Stimulated activated CD4-positive, alpha-beta T cell treated with anti-CD3 and anti-CD28 coated beads, Interleukin-12 subunit alpha, Interleukin-12 subunit beta, amount 100 ng/mL, for 4 hours (primary cell): ENCODE measurements at places on chromosomes 11 and 22.

DNA sequence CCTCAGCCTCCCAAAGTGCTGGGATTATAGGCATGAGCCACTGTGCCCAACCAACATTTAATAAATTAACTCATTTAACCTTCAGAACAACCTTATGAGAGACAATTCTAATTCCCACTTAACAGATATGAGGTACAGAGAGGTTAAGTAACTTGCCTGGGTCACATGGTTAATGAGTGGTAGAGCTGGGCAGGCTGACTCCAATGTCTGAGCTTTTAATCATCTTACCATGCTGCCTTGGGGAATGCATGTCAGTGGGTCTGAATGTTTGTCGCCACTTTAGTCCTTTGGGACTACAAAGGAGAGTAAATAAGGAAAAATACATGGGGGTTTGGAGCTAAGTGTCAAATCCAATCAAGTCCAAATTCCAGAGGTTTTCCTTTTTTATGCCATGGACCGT, 11.2 kb upstream of the PIK3C2A start:
- no peak for DNase-seq

- no peak for DNase-seq
These were observed 17.8 kb upstream of the RCN1 start for GRCh38 chr11:32072872-32073643.

- DNase-seq = no peak
These were observed 76.2 kb upstream of the OPCML start for GRCh38 chr11:133608496-133608895.

DNA sequence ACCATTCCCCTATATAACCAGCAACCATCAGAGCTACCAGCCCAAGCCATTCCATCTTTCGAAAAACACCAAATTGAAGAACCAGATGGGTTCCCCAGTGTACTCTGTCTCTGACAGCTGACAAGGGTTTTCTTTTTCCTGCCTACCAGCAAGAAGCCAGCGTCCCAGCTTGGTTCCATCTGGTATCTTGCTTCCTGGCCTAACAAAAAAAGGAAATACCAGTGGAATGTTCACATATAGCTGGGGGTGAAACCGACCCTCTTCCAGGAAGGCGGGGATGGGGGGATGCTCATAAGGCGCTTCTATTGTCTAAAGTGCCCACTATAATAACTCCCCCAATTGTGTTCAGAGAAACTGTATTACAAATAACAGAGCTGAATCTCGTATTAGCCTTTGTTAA, 172.3 kb downstream of the LDLRAD3 start:
- no peak for DNase-seq

- DNase-seq = no peak
These were observed 76.3 kb upstream of the CNTN5 start for GRCh38 chr11:98944461-98944860.
